CMK (cell line): ENCODE measurements at places on chromosomes 13 and 19.

DNA sequence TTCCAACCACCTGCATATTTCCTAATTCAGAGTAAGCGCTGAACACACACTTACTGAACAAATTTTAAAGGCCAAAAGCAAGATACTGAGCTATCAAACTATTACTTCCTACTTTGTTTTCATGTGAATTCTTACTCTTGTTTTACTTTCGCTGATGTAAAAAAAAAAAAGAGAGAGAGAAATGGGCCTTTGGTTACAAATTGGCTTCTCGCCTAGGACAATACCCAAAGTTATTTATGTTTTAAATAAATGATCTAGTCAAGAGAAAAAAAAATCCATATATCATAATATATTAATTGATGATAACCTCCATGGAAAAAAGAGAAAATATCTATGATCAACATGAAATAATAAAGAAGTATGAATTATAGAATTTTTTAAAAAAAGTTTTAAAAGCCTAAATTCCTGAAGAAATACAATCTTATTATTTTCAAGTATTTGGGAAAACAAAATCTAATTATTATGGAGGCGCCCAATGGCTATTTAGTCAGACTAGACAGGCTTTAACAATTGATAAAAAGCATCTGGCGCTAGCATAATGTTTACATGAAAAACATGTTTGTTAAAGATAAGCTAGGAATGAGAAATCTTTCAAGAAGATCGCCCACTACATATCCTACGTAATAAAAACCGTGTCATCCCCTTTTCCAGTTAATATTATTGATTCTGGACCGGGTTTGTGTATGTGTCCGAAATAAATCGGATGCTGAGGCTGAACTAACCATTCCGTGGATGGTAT is 9.0 kb downstream of the COL4A1 start:
- DNase-seq = no peak

- DNase-seq = peak; percentile 47
These were observed at the start of gene CYTH2 for GRCh38 chr19:48469289-48469881. TSS of gene CYTH2 (plus strand) at chr19:48469369. CDS start at chr19:48469508, 139 bp downstream.

- no peak for DNase-seq
These were observed 15.4 kb downstream of the PIP5K1C start for GRCh38 chr19:3684817-3685410.

GRCh38 chr13:79346300-79346914 is 59.6 kb downstream of the RBM26 start:
- DNase-seq = no peak

- DNase-seq = no peak
These were observed 99.9 kb upstream of the IPO5 start for GRCh38 chr13:97853550-97853949.

GRCh38 chr13:109840893-109841287 is 54.5 kb upstream of the IRS2 start:
- no peak for DNase-seq

DNA sequence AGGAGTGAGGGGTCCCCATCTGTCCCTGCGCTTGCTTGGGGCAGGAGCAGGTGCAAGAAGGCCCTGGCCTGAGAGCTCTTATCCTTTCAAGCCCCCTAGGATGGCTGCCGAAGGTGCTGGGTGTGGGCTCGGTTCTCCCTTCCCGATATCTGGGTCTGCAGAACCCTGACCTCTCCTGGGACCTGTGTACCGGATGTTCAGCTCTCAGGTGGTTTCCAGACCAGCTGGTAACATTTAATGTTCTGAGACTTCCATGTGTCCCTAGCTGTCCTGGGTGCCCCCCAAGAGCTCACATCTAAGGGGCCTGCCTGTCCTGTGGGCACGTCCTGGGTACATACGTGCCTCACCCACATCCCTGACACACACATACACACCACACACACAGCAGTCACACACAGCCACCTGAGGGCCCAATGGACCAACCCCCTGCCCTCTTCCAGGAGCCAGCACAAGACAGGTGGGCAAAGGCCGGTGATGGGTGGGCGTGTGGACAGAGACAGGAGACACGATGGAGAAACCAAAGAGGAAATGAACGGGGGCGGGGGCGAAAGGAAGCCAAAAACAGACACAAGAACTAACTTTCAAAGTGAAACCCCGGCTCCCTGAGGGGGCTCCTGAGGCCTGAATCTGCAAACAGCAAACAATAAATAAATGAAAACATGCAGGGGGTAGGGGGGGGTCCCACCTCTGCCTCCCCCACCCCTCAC is 124.3 kb downstream of the PTPRS start:
- DNase-seq = no peak

DNA sequence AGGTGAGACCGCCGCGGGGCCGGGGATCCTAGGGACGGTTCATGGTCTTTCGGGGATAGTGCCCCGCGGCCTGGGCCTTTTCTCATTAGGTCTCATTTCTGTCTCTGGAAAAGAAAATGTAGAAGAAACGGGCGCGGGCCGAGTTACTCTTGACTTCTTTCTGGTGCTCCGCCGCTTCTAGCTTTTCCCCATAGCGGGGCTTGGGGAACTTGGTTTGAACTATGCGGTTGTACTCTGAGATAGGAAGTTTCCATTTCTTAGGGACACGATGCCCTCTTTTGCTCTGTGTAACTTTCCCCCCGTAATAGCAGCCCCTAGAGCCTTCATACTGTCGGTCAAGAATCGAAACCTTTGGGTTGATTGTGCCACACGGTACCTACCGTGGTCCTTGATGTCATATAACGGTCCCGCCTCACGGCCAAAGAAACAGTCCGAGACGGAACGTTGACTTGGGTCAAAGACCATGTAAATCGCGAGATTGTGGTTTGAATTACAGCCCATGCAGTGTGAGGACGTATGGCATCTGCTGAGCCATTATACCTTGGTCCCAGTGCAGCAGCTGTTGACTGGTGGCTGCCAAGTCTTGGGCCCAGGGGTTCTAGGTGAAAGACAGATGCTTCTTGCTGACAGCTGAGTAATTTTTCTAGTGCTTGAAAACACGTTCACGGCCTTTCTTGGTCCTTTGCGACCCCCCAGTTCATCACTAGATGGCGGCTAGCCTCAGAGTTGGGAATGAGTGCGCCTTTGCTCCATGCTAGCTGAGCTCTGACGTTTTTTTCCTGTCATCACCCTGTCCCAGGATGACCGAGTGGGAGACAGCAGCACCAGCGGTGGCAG is 487 bp downstream of the RPS5 start:
- no peak for DNase-seq

GRCh38 chr13:97911311-97912138 is 42.0 kb upstream of the IPO5 start:
- no peak for DNase-seq

- peak; percentile 54 for DNase-seq
These were observed 5.7 kb downstream of the ATP4A start for GRCh38 chr19:35557539-35558399.

DNA sequence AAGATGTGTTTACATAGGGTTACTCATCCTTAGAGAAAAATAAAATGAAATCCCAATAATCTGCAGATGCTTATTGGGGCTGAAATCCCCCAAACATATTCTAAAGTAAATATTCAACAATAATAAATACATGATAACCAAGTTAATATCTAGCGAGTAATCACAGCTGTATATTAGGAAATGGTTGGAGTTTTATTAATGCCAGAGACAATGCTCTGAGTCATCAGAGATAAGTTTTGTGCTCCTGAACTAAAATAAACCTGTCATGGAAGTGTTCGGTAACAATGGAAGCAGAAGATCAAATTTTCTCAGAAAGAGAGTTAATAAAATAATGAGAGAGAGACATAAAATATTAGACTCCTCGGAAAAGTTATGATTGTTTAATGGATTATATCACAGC is 31.4 kb downstream of the FLT1 start:
- DNase-seq = no peak

GRCh38 chr13:31073859-31074718 is 87.6 kb downstream of the HSPH1 start:
- no peak for DNase-seq

DNA sequence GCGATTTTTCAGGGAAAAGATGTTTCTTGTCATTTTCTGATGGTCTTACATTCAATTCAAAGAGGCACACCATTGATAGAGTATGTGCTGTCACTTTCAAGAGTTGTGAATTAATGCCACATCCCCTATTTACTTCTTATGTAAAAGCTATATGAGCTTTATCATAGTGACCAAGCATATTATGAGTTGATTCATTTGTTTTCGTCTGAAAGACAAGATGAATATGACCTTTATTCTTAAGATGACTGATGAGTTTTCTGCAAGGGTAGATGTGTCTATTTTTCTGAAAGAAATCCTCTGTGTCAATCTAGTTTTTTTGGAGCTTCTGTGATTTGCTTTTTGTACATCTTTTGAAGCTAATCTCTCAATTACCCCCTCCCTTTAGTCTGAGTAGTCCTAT is 676.3 kb upstream of the ARGLU1 start:
- no peak for DNase-seq

GRCh38 chr19:43682824-43683661 is 13.1 kb upstream of the PLAUR start:
- no peak for DNase-seq

GRCh38 chr13:40080676-40081075 is 425.2 kb downstream of the COG6 start:
- no peak for DNase-seq

- no peak for DNase-seq
These were observed 638.8 kb upstream of the SLITRK6 start for GRCh38 chr13:86438034-86438433.

GRCh38 chr19:8922591-8922990 is 87.6 kb downstream of the MUC16 start:
- DNase-seq = no peak

DNA sequence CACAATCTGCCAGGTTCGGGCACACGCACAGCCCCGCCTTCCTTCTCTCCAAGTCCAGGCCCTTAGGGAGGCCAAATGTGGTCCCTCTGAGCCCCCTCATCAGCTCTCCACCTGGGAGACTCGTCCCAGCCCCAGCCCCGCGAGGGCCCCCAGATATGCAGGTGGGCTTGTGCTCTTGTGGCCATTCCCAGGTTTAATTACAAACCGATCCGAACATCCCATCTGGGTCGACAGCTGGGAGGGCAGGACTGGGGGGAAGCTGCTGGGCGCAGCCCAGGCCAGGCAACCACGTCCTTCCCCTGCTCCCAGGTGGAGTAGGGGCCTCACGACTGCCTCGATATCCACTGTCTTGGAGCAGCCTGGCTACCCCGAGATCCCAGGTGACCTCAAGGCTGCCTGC is 7.5 kb upstream of the C2CD4C start:
- DNase-seq = no peak

- no peak for DNase-seq
These were observed 19.9 kb upstream of the ARHGEF7 start for GRCh38 chr13:111095031-111095840.

GRCh38 chr13:40466272-40466671 is 200.2 kb downstream of the FOXO1 start:
- no peak for DNase-seq

DNA sequence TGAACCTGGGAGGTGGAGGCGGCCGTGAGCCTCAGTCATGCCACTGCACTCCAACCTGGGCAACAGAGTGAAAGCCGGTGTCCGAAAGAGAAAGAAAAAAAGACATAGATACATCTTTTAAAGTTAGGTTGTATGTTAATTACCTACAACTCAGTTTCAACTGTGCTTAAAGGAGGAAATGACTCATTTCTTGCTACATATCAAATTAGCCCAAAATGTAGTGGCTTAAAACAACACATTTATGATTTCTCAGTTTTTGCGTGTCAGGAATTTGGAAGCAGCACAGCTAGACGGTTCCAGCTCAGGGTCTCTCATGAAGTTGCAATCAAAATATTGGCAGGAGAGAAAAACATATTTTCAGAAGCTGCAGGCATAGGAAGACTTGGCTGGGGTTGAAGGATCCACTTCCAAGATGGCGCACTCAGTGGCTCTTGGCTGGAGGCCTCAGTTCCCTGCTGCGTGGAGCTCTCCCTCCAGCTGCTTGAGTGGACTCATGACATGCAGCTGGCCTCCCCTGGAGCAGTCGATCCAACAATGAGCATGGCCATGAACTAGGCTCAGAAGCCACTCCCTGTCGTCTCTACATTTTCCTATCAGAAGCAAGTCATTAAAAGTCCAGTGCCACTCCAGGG is 7.1 kb downstream of the LDLR start:
- no peak for DNase-seq

GRCh38 chr19:6164906-6165531 is 29.6 kb downstream of the ACSBG2 start:
- no peak for DNase-seq

- no peak for DNase-seq
These were observed 14.9 kb downstream of the ZIC2 start for GRCh38 chr13:99996381-99996973.

DNA sequence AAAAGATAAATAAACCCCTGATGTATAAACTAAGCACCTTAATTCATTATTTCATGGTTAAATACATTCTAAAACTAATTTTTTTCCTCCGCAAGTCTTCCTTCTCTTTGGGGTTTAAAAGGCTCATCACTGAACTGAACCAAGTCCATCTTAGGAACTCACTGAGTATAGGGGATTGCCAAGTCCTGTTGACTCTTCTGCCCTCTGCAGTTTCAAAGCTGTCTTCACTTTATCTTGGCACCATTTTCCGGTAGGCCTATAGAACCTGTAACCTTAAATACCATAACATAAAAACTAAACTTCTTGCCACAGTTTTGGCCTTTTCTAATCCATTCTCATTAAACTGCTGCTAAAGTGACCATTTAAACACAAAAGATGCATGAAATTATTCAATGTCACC is 66.5 kb upstream of the USPL1 start:
- DNase-seq = no peak

- no peak for DNase-seq
These were observed 8.5 kb downstream of the MTRF1 start for GRCh38 chr13:41254902-41255301.

DNA sequence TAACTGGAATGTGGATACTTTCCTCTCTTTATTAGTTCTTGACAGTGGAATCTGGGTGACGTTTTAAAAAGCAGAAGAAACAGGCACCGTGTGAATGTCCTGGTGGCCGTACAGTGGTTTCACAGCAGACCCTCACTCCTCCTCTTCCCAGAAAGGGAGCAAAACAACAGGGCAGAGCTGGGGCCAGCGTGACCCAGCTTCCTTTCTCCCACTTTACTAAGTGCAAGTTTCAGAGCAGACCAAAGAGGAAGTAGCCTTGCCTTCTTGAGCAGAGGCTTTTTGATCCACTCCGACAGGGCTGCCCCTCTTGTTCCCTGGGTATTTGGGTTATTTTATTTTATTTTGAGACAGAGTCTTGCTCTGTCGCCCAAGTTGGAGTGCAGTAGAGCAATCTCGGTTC is 19.6 kb upstream of the C19orf33 start:
- no peak for DNase-seq

DNA sequence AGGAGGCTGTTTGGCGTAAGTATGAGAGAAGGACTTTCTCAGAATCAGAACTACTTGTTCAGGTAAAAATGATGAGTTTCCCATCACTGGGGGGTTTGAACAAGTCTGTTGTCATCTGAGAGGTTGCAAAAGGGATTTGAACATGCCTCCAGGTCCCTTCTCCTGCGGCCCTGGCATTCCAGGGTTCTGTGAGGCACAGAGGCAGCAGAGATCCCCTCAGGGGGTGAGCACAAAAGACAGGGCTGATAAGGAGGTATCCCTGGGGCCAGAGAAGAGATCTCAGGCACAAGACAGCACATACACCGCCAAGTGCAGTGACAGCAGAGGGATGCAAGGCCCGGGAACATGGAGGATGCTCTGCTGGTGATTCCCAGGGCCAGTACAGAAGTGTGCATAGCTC is 275.8 kb upstream of the TSHZ3 start:
- DNase-seq = no peak

- DNase-seq = no peak
These were observed 14.3 kb upstream of the SCEL start for GRCh38 chr13:77521194-77521593.

GRCh38 chr19:12841094-12841493 is 2.8 kb downstream of the MAST1 start:
- no peak for DNase-seq
